ENCODE measurements at places on chromosomes 7 and 10.

GRCh38 chr7:88391247-88391646 lies 84.6 kb upstream of the STEAP4 start:
- no peak for DNase-seq

GRCh38 chr10:57638411-57638810 lies 629.3 kb downstream of the IPMK start:
- no peak for DNase-seq

- DNase-seq = no peak
Observed at GRCh38 chr10:126137562-126138221, 241.3 kb downstream of the FANK1 start.

- DNase-seq = no peak
Observed at GRCh38 chr10:77593771-77594470, 43.7 kb downstream of the KCNMA1 start.

GRCh38 chr7:141246426-141246825 lies 172.6 kb downstream of the TMEM178B start:
- no peak for DNase-seq

DNA sequence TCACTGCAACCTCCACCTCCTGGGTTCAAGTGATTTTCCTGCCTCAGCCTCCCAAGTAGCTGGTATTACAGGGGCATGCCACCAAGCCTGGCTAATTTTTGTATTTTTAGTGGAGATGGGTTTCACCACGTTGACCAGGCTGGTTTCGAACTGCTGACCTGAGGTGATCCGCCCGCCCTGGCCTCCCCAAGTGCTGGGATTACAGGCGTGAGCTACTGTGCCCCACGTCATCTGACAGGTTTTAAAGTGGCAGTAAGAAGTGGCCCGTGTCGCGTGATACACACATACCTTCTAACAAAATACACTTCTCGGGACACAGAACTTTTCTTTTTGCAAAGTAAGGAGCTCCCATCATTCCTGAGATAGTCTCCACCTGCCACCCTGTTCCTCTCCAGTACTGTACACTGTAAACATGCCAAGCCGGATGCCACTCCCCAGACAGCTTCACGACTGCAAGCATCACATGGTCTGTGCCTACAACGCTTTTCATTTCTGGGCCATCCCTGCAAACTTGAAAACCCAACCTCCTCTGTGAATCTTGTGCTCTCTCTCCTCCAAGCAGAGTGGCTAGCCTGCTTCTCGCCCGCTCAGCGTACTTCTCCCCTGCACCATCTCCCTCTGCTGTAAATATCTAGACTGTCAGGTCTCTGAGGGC lies 256.3 kb upstream of the KLF14 start:
- no peak for DNase-seq

DNA sequence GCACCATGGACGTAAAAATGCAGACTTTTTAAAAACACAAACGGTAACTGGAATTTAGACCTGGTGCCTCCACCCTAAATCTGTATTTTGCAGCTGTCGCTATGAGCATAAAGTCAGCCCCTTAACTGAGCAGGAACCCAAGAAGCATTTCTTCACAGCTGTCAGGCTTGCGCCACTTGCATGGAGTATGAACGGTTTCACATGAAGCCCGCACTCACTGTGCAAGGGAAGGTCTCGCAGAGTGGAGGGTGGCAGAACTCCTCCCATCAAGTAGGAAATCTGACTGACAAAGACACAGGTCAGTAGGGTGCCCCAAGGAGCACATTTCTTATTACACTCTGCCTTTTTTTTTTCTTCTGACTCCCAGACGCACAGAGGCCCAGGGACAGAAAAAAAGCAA lies 58.5 kb downstream of the ELMO1 start:
- no peak for DNase-seq

DNA sequence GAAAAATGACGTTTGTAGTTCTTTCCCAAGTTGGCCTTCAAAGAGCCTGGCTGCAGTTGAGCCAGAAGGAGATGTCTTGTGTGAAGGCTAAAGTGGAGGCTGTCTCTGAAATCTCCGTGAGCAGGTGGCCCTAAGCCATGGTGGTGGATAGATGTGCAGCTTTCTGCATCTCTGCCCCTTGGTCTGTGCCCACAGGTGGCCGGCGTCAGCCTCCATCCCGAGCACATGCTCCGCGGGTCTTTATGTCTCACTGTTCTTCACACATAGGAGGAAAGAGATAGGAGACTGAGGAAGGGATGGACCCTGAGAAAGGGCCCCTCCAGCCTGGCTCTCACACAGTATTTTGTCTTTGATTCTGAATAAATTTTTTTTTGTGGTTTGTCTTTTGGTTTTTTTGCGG lies 30.3 kb upstream of the SLC26A4 start:
- DNase-seq = no peak

GRCh38 chr7:158834878-158835784 lies 5.8 kb upstream of the ESYT2 start:
- no peak for DNase-seq

DNA sequence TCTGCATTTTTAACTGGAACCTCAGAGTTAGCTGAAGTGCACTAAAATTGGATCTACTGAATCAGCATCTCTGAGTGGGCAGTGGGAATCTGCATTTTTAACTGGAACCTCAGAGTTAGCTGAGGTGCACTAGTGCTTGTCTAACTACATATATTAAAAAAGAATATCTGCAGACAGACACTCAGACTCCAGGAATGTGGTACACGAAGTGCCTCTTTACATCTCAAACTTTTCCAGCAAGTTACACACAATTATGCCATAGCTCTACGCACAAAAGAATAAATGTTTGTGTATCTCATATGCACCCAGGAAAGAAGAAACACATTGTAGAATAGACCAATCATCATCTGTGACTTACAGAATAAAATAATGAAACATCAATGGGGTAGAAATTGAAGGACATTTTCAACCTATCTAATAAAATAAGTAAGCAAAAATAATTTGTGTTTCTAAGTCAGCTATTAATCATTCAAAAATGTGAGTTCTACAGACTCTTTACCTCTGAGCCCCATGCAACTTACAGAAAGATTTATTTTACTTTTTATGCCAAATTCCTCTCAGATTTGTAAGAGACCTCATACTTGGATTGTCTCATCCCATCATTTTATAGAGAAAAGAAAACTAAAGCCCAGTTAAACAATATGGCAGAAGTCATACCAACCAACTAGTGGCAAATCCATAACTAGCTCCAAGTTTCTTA lies 28.3 kb downstream of the PPP1R3A start:
- no peak for DNase-seq

DNA sequence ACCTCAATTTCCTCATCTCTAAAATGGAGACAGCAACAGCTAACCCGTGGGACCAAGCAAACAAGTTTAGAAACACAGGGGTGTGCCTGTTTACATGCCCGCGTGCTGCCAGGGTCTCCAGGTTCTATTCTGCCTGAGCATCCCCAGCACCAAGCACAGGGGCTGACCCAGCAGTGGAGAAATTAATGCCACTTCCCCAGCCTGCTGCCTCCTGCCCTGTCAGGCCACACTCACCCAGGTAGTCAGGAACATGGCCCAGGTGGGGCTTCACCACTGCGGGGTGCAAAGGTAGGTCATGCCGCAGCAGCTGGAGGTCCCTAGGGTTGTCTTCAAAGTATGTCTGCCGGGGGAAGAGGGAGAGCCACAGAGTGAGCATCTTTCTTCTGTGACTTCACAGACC lies 5.8 kb downstream of the DDX56 start:
- no peak for DNase-seq

DNA sequence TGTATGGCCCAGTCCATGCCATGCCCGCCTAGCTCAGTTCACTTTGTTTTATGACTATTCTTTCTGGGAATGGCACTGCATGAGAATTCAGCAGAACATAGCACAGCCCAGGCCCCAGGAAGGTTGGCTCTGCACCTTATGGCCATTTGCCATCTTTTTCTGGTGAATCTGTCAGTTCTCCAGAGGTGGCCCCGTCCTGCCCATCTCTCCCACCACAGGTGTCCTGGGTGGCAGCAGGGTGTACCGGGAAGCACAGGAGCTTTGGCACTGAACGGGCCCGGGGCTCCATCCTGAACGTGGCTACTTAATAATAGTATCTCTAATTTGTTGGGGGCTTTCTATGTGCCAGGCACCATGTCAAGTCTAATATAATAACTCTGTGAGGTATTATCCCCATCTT lies 24.7 kb downstream of the GOLGA7B start:
- no peak for DNase-seq

DNA sequence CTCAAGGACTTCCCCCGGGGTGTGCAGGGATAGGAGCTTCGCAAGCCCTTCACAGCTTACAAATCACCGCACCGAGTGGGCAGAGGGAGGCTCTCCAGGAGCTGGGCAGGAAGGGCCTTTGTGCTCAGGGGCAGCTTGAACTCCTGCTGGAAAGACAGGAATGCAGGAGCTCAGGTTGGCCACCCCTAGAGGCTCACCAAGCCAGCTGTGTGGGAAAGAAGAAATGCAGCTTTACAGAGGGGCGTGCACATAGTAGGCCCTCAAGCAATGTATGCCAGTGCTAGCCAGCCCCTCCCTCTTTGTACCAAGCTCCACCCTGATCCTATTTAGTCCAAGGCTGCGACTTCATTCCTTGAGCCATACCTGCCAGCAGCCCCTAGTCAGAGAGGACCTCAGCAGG lies 26.1 kb downstream of the STRA8 start:
- no peak for DNase-seq

- no peak for DNase-seq
Observed at GRCh38 chr7:7618410-7618809, 22.1 kb upstream of the UMAD1 start.

DNA sequence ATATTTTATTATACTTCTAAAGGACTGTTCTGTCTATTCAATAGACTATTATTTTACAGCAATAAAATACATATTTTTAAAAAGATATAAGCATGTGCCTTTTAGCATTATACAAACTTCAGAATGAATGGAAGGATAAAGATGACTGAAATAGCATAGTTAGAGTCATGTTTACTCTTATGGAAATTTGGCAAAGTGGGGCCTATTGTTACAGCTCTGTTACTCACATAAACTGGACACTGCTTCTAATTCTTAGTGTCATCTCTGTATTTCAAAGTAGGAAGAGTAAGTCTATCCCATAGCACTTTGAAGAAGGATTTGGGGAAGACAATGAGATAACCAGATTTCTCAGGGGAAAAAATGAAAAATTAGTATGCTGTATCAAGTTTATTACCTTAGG lies 168.2 kb downstream of the SKAP2 start:
- DNase-seq = no peak

- DNase-seq = no peak
Observed at GRCh38 chr7:151451156-151451555, 11.2 kb upstream of the CRYGN start.

- no peak for DNase-seq
Observed at GRCh38 chr7:3951316-3952055, 650.4 kb downstream of the SDK1 start.

DNA sequence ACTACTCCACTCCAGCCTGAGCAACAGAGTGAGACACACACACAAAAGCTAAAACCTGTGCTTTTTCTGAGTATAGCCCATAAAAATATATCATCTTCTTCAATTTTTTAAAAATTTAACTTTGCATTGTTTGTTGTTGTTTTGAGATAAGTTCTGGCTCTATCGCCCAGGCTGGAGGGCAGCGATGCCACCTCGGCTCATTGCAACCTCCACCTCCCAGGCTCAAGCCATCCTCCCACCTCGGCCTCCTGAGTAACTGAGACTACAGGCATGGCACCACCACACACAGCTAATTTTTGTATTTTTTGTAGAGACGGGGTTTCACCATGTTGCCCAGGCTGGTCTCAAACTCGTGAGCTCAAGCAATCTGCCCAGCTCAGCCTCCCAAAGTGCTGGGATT lies 14.3 kb upstream of the TLX1 start:
- DNase-seq = no peak

GRCh38 chr7:159094919-159095915 lies 49.5 kb downstream of the VIPR2 start:
- DNase-seq = no peak

GRCh38 chr10:123147635-123148413 lies at the start of gene HMX2:
HMX2 (plus strand) TSS chr10:123148136; CDS start chr10:123148379, 243 bp downstream.
- DNase-seq = peak; percentile 18

DNA sequence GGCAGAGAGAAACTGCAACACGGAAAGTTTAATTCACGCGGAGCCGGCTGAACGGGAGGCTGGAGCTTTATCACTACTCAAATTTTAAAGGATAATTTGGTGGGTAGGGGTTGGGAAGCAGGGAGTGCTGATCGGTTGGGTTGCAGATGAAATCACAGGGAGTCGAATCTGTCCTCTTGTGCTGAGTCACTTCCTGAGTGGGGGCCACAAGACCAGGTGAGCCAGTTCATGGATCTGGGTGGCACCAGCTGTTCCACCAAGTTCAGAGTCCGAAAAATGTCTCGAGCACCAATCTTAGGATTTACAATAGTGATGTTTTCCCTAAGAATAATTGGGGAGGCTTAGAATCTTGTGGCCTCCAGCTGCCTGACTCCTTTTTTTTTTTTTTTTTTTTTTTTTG lies 3.6 kb upstream of the PRAP1 start:
- no peak for DNase-seq

DNA sequence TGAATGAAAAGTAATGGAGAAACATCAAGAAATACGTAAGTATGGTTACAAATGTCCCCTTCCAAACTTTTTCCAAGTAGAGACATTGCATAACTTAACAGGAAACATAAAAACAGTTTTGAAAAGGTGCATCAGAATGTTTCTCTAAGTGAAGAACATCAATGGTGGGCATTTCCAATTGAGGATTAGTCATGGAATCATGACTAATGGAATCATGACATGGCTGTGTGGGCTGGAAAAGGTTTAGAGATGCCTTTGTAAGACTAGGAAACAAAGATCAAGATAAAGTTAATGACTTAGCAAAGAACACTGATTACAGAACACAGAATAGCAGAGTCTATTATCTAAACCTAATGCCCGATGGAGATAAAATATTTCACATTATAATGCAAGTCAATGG lies 272.0 kb downstream of the HPSE2 start:
- DNase-seq = no peak

GRCh38 chr7:134770676-134771075 lies 8.8 kb upstream of the CALD1 start:
- no peak for DNase-seq

GRCh38 chr7:80707318-80707717 lies 68.9 kb downstream of the CD36 start:
- DNase-seq = no peak

- DNase-seq = no peak
Observed at GRCh38 chr10:110241841-110242240, 34.4 kb downstream of the MXI1 start.

GRCh38 chr7:50649259-50649885 lies 84.2 kb upstream of the DDC start:
- no peak for DNase-seq

DNA sequence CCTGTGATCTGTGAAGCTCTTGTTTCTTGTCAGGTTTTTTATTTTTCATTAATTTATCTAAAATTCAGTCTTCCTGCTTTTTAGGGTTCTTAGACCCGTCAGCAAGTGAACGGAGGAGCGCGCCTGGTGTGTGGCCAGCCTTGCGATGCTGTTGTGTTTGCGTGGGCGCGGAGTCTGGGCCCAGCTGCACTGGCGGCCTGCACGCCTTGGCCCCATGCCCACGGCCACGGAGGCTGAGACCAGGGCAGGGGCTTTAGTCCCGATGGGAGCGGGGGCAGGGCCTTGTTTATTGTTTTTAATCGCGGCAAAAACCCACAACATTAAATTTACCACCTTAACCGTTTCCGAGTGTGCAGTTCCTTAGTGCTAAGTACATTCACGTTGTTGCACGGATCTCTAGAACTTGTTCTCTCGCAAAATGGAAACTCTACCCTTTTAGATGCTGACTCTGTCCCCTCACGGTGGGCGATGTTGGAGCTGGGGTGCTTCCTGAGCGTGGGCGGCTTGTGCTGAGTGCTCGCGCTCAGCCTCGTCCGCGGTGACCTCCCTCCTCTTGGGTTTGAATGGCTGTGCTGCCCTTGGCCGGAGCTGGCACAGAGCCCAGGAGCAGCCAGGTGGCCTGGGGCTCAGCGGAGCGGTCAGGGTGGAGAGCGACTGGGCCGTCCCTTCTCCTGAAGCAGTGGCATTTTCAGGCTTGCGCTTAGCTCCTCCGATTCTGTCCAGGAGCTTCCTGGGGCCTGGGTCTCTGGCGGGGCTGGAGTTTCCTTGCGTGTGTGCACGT lies 69.1 kb downstream of the INPP5A start:
- peak; percentile 79 for DNase-seq

Data from AG08396 (cell line).